Activated CD8-positive, alpha-beta memory T cell treated with anti-CD3 and anti-CD28 coated beads for 24 hours (primary cell): ENCODE measurements at places on chromosomes 5 and 9.

DNA sequence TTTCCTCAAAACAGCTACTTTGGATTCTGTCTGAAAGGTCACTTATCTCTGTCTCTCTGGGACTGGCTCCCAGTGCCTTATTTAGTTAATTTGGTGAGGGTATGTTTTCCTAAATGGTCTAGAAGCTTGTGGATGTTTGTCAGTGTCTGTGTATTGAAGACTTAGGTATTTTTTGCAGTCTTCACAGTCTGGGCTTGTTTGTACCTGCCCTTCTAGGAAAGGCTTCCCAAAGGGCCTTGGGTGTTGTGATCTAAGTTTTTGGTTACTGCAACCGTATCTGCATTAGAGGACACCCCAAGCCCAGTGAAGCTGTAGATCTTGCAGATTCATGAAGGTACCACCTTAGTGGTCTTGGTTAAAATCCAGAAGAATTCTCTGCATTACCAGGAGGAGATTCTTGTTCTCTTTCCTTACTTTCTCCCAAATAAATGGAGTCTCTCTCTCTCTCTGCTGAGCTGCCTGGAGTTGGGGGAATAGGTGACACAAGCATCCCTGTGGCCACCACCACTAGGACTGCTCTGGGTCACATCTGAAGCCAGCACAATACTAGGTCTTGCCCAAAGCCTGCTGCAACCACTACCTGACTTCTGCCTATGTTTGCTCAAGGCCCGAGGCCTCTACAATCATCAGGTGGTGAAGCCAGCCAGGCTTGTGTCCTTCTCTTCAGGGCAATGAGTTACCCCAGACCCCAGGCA, 17.8 kb upstream of the CCNB1 start:
- DNase-seq: no peak

DNA sequence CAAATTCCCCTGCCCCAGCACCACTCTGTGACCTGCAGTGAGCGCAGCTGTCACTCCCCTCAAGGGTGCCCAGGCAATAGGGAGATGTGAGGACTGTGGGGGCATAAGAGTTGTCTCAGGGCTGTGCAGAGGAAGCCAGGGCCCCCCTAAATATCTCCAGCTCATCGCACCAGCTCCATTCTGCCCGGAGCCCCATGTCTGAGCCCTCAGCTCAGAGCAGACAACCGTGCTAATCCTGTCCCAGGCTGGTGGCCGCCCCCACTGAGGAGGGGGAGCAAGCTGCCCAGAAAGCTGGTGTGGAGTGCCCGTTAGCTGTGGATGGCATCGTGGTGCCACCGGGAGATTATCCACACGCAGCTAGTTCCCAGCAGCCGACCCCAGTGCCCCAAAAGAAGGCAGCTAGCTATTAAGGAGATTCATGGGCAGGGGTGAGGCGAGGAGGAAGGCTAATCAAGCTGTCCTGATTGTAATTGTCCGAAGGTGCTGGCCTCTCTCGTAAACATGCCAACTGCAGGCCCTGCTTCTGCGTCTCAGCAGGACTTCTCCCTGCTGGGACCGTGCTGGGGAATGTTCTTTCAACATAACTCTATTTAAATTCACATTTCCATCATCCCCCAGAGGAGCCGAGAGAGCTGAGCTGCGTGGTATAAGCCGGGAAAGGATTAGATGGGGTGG, 17.0 kb upstream of the FIBCD1 start:
- no peak for DNase-seq

- no peak for DNase-seq
These were observed 278.4 kb downstream of the MARCHF11 start for GRCh38 chr5:15901151-15901550.

GRCh38 chr5:139473105-139473504, 2.3 kb downstream of the SMIM33 start:
- DNase-seq: no peak
